Stimulated activated CD4-positive, alpha-beta T cell treated with anti-CD3 and anti-CD28 coated beads, Interleukin-15, amount 100 ng/mL, for 1 hour (primary cell): ENCODE measurements at places on chromosomes 1 and 21.

- DNase-seq: no peak
Measured at GRCh38 chr1:12359359-12360133, 129.7 kb downstream of the VPS13D start.

DNA sequence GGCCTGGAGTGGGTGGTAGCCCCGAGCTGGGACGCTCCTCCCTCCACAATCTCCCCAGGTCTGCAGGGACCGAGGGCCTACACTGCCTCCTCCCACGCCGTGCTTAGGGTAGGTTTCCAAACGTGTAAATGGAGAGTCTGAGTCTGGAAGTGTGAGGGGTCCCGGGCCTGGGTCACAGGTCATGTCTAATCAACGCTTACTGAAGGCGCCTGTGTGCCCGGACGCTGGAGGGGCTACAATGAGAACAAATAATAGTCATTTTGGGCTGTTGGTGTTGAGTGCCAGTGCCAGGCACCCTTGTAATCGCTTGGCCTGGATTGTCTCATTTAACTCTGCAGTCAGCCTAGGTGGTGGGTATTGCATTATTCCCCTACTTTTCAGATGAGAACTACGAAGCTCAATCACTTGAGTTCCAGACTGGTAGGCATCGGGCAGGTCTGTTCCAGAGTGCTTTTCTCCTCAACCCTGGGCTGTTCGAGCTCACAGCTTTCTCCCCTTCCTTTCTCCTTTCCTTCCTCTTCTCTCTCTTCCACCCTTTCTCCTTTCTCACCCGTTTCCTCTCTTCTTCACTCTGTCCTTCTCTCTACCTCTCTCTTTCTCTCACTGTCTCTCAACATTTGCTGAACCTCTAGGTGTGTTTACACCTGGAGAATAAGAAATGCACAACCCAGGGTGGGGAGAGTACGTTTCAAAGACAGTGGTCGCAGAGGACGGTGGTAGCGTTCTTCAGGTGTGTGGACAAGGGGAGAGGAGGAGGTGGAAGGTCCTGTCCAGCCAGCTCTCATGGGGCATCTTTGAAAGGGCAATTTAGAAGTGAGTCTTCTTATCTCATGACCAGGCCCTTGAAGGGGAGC, 883 bp downstream of the SLC66A1 start:
- DNase-seq: no peak

DNA sequence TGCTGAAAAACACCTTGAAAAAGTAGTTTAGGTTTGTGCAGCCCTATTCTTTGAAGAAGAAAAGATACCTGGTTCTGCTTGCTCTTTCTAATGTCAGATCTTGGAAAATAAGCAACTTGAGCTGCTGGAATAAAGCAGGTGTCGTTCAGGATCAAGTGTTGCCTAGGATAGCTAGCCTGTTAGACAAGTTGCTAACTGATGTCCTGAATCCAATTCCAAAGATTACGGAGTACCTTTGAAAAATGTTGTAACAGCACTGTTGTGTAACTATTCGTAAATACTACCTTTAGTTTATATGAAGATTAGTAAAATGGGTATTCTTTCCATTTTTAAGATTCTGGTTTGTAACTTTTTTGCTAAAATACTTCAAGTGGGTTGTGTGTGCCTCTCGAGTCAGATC, 151.5 kb downstream of the CLEC20A start:
- no peak for DNase-seq

- no peak for DNase-seq
Measured at GRCh38 chr1:86938855-86939254, 24.4 kb downstream of the HS2ST1 start.

DNA sequence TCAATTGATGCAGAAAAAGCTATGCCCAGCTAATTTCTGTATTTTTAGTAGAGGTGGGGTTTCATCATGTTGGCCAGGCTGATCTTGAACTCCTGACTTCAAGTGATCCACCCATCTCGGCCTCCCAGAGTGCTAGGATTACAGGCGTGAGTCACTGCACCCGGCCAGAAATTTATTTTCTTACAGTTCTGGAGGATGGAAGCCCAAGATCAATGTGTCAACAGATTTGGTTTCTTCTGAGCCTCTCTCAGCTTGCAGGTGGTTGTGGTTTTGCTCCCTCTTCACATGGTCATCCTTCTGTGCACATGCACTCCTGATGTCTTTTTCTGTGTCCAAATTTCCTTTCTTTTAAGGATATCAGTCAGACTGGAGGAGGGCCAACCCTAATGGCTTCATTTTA, 35.6 kb downstream of the SHCBP1L start:
- no peak for DNase-seq

GRCh38 chr1:92442351-92442750, 44.4 kb downstream of the GFI1 start:
- DNase-seq: no peak

DNA sequence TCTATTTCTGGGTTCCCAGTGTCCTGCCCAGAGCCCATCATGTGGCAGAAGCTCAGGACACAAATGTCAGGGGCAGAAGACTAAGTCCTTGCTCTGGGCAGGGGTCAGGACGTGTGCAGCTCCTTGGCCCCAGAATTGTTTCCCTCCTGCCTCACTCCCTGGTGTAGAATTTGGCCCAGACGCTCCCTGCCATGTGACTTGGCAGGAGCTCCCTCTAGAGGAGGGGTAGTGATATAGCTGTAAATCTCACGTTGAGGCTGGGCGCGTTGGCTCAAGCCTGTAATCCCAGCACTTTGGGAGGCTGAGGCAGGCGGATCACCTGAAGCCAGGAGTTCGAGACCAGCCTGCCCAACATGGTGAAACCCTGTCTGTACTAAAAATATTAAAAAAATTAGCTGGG, 91.2 kb downstream of the UBIAD1 start:
- DNase-seq: no peak
